ENCODE measurements at places on chromosomes 4 and X. TPM values are rescaled to one million over a fixed set of nuclear protein-coding genes. Genes with fewer than 3 reads are reported as not detected.

FRAS1 gene
- total RNA-seq = 0.06 TPM

TMEM31 gene
- total RNA-seq = not detected

RAB40A gene
- not detected for total RNA-seq

TMPRSS11D gene
- not detected for total RNA-seq

EGF gene
- 26.7 TPM for total RNA-seq

INTU gene
- total RNA-seq = 11.2 TPM

ERAS gene
- not detected for total RNA-seq

UGT2B11 gene
- total RNA-seq = not detected

CXorf49B gene
- not detected for total RNA-seq

GRCh38 chr4:139861471-139861870 is 195.9 kb downstream of the MGST2 start:
- DNase-seq = no peak

GRCh38 chrX:148380650-148381561 is 119.5 kb upstream of the AFF2 start:
- DNase-seq = no peak

GRCh38 chrX:106875151-106875550 is 28.0 kb downstream of the RIPPLY1 start:
- DNase-seq = no peak

DNA sequence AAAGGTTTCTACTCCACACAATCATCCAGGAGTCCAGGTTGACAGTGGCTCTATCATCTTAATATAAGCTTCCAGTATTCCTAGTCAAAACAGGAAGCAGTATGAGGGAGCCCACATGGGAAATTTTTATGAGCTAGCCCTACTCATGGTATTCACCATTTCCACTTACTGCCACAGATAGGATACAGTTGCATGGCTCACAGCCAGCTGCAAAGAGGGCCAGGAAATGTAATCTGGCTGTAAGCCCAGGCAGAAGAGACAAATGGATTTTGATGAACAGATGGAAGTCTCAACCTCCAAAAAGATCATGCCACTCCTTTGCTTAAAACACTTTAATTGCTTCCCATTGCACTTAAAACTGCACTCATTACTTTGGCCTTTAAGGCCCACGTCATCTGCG is 150.6 kb downstream of the ADAMTS3 start:
- peak; percentile 86 for DNase-seq

DNA sequence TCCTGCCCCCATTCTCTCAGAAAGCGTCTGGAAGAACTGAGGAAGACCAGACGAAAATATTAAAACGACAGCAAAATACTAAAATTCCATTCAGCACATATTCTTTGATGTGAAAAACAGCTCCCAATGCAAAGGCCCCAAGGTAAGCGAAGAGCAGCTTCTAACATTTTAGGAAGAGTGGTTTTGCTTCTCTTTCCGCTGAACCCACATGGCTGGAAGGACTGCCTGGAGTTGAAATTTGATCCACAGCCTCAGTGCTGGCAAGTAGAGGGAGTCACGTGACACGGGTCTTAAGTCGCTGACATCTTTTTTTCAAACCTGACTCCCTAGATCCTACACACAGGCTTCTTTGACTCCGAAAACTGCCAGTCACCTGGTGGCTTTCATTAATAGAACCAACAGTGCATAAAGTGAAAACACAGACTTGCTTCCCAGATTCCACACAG is at the start of gene FAM13A:
Gene FAM13A, minus strand, starts transcription at position 233 of the 446 bp plus-strand sequence. Its CDS starts 221 bp downstream, at position 12.
- peak; percentile 90 for DNase-seq

GRCh38 chrX:44922980-44923379 is 50.0 kb downstream of the KDM6A start:
- DNase-seq = no peak

GRCh38 chr4:138509346-138509745 is 267.2 kb upstream of the SLC7A11 start:
- DNase-seq = no peak

DNA sequence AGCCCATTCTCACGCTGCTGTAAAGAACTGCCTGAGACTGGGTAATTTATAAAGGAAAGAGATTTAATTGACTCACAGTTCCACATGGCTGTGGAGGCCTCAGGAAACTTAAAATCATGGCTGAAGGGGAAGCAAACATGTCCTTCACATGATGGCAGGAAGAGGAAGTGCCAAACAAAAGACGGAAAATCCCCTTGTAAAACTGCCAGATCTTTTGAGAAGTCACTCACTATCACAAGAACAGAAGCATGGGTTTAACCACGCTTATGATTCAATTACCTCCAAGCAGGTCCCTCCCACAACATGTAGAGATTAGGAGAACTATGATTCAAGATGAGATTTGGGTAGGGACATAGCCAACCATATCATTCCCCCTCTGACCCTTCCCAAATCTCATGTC is 335.5 kb downstream of the IL15 start:
- peak; percentile 14 for DNase-seq

DNA sequence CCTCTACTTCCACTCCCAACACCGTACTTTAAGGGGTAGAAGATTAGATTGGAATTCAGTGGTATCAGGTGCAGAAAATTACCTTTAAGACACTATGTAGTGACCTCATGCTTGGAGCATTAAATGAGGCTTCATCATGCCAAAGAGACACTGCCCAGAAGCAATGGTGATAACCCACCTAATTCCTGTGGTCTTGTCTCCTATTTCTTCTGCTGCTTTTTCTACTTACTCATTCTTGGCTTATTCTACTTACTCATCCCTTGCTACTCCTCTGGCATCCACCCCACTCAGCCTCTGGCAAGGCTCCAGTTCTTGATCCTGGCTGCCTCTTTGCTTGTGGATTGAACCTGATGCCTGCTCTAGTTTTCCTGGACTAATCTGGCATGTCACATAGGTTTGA is 62.3 kb upstream of the ADAMTS3 start:
- DNase-seq = no peak

DNA sequence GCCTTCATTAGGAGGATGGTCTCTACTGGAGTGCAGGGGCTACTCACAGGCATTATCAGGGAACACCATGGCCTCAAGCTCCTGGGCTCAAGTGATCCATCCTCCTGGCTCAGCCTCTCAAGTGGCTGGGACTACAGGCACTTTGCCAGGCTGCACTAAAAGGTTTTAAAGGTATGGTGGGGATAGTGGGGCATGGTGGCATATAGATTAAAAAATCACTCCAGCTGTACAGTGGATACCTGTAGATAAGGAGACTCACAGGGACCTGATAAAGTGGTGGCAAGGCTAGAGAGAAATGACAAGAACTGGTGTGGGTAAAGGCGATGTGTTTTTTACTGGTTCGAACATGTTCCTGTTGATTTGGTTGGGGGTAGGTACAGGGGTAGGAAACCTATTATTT is 5.9 kb downstream of the ZAR1 start:
- DNase-seq = no peak

DNA sequence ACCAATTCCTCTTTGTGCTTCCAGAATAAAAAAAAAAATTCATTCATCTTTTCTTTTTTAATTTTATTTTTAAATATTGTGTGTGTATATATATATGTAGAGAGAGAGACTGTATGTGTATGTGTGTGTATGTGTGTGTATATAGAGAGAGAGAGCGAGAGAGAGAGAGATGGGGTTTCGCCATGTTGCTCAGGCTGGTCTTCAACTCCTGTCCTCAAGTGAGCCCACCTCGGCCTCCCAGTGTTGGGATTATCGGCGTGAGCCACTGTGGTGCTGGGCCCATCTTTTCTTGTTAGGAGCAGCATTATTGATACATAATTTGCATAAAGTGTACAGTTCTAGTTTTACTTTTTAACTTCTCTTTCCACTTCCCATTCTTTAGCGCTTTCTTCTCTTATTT is 33.6 kb downstream of the KDM6A start:
- DNase-seq = no peak

DNA sequence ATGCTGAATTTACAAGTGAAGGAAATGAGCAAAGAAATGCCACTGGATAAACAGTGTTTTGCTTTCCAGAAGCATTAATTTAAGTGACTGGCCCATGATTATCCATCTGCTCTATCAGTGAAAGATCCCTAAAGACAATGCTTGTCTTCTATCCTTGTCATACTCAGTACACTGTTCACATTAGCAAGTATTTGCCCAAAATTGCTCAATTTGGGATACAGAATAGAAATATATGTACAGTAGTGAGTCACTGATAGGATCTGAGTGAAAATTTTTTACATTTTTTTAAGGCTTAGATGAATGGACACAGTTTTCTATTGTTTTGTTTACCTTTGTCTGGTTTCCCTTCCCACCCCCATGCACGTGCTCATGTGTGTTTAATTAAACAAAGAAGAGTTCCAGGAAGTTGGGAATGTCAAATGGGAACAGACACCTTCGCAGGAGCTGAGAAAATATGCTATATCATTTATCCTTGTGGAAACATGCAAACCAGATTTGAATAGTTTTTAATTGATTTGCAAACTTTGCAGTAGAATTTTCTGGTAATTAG is 656.3 kb downstream of the RPA4 start:
- no peak for DNase-seq

DNA sequence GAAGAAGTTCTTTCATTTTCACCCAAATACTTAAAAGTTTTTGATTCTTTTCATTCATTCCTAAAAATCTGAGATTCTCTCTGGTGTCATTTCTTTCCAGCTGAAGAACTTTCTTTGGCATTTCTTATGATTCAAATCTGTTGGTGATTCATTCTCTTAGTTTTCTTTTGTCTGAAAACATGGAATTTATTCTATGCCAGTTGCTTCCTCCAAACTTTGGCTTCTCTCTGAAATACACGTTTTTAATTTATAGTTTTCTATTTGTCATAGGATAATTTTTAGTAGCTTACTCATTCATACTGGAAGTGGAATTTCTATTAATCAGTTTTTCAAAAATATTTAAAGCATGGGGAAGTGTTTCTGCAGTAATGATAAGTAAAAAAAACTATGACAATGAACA is 1012.0 kb downstream of the RPA4 start:
- no peak for DNase-seq

- no peak for DNase-seq
These were observed 4.2 kb downstream of the ELF4 start for GRCh38 chrX:130106071-130106470.

GRCh38 chr4:2485956-2486355 is 17.1 kb downstream of the RNF4 start:
- DNase-seq = no peak

DNA sequence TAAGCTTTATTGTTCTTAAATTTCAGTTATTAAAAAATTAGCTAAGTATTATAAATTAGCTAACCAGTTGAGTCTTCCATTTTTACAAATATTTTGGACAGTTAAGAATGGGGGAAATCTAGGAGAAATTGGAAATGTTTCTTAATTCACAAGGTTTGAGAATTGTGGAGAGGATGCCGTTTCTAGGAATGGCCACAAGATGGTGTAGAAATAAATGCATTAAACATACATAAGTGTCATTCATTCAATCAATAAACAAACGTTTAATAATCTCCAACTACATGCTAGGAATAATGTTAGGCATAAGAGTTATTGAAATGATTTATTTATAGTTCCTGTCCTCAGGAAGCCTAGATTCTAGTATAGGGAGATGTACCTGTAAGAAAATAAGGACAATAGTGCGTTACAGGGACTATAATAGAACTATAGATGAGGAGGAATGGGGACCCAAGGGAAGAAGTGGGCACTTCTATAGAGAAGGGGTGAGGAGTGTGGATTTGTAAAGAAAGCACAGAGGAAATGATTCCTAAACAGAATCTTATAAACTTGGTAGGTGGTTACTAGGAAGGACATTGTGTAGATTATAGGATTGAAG is 195.7 kb upstream of the ANK2 start:
- DNase-seq = peak; percentile 23

DNA sequence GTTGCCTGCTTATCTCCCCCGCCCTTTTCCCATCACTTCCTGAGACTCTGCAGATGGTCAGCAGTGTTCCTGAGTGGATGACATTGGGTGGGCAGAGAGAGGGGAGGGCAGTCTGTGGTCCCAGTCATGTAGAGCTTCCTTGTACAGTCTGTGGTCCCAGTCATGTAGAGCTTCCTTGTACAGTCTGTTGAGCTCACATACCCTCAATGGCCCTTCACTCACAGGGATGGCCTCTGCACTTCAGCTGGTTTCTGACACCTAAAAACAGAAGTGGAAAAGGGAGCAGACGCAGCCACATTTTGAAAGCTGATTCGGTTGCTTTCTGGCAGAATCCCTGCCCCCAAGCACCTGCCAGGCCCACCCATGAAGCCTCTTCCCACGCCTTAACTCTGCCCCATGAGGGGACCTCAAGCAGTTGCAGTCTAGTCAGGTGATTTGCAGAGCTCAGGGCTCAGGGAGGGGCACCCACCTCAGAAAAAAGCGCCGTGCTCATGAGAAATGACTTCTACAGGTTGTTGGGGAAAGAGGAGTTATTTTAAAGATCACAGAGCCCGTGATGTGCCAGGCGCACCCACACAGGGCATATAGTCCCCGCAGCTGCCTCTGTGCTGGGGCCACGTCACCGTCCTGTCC is 3.6 kb upstream of the TMEM271 start:
- no peak for DNase-seq

DNA sequence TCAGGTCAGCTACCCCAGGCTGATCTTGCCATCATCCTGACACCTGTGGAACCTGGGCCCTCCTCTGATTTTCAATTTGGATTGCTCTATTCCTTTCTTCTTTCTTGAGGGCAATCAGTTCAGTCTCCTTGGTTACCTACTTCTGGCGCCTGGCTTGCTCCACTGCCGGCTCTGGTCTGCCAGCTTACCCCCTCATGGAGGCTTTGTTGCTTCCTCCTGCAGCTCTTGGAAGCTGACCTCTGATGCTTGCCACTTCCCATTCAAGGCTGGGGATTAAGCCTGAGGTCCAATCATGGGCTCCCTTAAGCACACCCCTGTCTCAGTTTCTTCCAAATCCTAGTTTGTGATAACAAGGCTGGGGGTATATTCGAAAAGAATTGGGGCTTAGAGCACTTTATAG is 5.4 kb downstream of the TMEM154 start:
- no peak for DNase-seq

GRCh38 chrX:16999275-16999674 is 52.8 kb downstream of the REPS2 start:
- no peak for DNase-seq

DNA sequence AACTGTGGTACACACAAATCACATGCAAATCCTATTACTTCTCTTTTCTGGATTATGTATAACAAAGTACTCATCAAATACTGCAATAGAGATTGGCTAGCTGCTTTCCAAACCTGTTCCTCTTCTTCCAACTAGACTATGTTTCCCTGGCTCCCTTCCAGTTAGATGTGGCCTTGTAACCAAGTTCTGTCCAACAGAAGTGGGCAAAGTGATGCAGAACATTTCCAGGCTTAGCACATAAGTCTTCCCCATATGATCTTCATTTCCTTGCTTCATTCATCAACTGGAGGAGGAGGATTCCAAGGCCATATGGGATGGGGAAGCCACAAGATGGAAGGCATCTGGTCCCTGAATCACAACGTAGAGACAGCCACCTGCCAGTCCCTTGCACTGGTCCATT is 8.0 kb downstream of the SLC9A7 start:
- no peak for DNase-seq

GRCh38 chr4:175536852-175537453 is 275.1 kb downstream of the GPM6A start:
- DNase-seq = peak; percentile 71
